Mammary epithelial cell (primary cell): ENCODE measurements at places on chromosomes 4 and X.

DNA sequence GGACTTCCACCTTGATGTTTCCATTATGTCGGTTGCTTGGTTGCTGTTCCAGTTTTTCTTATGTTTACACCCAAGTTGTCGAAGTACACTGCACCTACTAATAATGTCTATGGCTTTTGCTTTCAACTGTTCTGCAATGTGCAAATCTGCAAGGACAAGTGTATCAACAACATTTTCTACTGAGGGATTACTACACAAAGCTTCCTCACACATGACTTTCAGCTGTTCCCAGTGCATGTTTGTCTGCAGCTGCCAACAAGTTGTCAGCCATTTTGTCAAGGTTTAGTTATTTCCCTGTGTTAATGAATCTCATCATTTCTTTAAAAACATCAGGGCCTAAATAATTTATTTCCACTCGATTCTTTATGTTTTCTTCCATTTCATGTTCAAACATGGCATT lies 45.4 kb upstream of the UGT2A3 start:
- no peak for DNase-seq

GRCh38 chrX:154046940-154047610 lies 27.4 kb upstream of the IRAK1 start:
- DNase-seq = no peak

GRCh38 chr4:139454111-139455045 lies at the start of gene RAB33B:
RAB33B (plus strand) TSS chr4:139454121; CDS start chr4:139454196, 75 bp downstream.
- DNase-seq = no peak

GRCh38 chr4:87375719-87376291 lies 15.2 kb downstream of the HSD17B11 start:
- peak; percentile 42 for DNase-seq

DNA sequence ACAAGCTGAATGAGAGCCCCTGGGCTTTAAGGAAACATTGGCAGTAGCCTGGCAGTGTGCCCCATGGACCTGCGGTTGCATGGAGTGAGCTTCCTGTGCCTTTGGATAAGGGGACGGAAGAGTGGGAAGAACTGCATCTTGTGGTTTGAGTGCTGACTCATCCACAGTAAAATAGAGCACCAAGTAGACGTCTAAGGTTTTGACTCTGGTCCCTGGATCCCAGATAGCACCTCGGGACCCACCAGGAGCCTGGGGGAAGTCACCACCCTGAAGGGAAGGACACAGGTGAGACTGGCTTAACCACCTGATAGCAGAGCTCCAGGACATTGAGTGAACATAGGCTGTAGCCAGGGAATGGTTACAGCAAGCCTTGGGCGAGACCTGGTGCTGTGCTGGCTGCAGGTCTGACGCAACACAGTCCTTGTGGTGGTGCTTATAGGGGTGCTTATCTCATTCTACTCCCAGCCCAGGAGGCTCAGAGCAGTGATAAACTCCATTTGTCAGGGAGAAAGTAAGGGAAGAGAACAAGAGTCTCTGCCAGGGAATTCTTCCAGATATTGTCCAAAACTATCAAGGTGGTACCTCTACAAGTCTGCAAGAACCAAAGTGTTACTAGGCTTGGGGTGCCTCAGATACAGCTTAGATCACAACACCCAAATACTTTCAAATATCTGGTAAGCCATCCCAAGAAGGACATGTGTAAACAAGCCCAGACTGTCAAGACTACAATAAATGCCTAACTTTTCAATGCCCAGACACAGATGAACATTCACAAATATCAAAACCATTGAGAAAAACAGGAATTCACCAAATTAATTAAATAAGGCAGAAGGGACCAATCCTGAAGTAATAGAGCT lies 123.6 kb upstream of the TET2 start:
- DNase-seq = peak; percentile 84
